Activated CD4-positive, alpha-beta T cell treated with anti-CD3 and anti-CD28 coated beads for 48 hours (primary cell): ENCODE measurements at places on chromosomes 5 and 9.

- peak; percentile 84 for DNase-seq
Observed at GRCh38 chr5:1140171-1140817, 28.4 kb upstream of the SLC12A7 start.

- DNase-seq: no peak
Observed at GRCh38 chr9:133741716-133742115, 3.6 kb upstream of the SARDH start.

- DNase-seq: no peak
Observed at GRCh38 chr5:59055745-59056448, 473.0 kb downstream of the RAB3C start.

- DNase-seq: no peak
Observed at GRCh38 chr9:70020991-70021571, 22.6 kb upstream of the MAMDC2 start.

- no peak for DNase-seq
Observed at GRCh38 chr5:174317256-174317894, 271.9 kb downstream of the NSG2 start.

GRCh38 chr9:98049288-98050072, 7.1 kb upstream of the NANS start:
- DNase-seq: no peak

DNA sequence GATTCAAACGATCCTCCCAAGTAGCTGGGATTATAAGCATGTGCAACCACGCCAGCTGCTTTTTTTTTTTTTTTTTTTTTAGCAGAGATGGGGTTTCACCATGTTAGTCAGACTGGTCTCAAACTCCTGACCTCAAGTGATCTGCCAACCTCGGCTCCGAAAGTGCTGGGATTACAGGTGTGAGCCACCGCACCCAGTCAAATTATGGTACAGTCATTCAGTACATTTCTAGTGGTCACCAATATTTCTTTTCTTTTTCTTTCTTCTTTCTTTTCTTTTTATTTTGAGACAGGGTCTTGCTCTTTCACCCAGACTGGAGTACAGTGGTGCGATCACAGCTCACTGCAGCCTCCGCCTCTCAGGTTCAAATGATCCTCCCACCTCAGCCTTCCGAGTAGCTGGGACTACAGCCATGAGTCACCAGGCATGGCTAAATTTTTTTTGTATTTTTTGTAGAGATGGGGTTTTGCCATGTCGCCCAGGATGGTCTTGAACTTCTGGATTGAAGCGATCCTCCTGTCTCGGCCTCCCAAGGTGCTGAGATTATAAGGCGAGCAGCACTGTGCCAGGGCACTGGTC, 25.4 kb upstream of the DCP2 start:
- peak; percentile 63 for DNase-seq

- DNase-seq: no peak
Observed at GRCh38 chr5:445591-445990, 2.6 kb downstream of the EXOC3 start.

- DNase-seq: no peak
Observed at GRCh38 chr9:136349546-136349945, 14.0 kb downstream of the DNLZ start.

- no peak for DNase-seq
Observed at GRCh38 chr9:134770972-134771971, 109.3 kb upstream of the FCN2 start.

DNA sequence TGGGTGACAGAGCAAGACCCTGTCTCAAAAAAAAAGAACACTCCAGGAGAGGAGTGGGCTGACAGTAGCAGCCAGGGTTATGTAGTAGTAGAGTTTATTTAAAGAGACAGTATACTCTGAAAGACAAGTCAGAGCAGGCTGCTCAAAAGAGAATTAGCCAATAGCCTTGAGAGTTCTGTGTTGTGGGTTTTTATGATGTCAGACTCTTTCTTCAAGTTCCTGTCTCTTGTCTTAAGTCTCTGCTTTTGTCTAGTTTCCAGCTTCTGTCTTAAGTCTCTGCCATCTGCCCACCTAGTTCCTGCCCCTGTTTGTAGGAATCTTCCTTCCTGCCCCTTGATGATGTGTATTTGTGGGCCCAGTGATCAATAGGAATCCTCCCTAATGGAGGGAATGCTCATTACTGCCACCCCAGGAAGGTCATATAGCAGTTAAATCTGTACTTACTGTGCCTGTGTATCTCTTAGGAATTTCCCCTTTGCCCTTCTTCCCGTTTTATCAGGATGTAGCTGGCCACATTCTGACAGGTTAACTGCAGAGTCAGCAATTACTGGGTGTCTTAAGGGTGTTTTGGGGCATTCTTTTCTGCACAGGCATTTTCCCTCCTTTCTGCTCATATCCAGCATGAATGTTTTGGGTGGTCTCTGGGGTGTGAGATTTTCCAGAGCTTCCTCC, 580.5 kb upstream of the SGCD start:
- DNase-seq: no peak

DNA sequence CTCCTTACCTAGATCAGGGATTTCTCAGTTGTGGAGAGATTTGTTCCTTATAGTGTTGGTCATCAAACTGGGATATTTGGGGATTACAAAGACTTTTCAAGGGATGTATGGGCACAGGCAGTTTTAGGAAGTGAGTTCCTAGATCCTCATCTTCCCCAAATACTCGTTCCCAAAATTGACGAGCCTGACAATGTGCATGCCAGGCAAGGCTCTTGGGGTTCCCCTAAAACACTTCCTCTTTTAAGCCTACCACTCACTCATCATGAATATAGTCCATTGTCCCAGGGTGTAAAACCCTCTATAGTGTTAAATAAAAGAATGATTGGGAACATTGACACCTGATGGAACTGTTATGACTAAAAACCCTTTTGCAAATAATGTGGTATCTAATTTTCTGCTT, 26.4 kb downstream of the PDCD1LG2 start:
- DNase-seq: no peak

DNA sequence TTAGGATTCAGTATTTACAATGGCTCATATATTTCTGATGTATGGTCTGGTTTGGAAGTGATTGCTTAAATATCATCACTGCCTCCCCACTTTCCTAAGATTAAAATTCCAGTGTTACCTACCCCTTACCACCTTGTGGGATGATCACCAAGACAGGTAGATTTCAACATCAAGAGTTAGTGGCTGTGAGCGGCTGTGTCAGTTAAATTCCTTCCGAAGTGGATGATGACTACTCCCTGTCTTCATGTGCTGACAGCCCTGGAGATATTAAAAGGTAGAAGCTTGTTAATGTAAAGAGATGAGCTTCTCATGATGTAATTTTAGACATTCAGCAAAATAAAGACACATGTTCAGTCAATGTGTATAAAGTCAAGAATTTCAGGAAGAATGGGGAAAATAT, 4.2 kb downstream of the ITGA2 start:
- no peak for DNase-seq

GRCh38 chr5:178307267-178308045, 74.9 kb upstream of the PHYKPL start:
- DNase-seq: no peak

DNA sequence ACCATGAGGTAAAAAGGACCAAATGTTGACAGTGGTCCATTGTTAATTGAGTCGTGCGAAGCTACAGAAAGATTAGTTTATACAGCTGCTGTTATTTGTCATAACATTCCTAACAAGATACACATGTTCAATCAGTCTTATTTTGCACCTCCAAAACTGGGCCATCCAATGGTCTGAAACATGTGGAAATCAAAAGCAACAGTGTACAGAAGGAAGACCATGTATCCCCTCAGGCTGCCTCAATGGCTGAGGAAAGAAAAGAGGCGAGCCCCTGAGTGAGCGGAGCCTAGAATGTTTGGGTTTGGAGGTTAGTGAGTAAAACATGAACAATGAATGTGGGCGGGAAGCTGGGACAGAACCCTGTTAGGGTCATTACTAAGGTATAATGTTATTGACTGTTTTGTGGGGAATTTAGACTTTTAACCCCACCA, 35.6 kb downstream of the NFIB start:
- no peak for DNase-seq

DNA sequence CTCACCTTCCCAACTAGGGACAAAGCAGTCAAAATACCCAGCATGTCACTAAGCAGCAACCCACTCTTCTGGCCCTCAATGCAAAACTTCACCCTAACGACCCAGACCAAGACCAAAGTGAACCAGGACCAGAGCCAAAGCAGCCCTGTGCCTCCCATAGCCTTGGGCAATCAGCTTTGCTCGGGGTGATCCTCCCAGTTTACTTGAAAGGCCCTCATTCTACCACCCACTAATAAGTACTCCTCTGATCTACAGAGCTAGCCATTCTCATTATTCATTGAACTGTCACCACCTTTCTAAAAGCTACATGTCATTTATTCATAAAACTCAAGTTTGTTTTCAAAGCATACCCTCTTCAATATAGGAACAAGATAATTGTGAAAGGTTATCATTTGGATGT, 221.0 kb downstream of the FRMD3 start:
- DNase-seq: no peak

GRCh38 chr5:160525471-160526261, 104.0 kb downstream of the PTTG1 start:
- no peak for DNase-seq
